ENCODE measurements at places on chromosomes 3 and 15.

DNA sequence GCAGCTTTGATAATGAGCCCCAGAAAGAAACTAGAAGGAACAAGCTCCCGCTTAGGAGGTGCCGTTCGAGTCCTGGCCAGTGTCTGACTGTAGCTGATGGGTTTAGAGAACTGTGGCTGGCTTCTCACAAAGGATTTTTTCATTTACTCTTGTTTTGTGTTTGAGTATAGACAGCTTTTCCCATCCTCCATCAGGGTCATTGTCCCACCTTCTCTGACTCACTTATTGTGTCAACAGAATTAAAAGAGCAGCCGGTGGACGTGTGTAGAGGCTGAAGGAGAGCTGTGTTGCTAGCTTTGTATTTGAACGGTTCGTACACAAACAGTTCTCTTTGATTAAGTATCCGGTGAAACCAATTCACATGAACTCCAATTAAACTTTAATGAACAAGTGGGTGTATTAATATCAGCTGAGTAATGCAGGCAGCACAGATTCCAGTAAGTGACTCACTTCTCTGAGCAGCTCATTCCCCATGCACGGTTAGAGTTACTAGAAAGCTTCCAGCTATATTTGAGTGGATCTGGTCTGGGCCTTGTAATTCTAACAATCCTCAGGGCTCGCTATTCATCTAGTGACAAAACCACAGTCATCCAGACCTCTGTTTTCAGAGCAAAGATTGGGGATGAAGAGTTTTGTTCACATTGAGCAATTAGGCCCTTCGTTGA lies 141.0 kb downstream of the LPP start:
- DNase-seq: no peak

DNA sequence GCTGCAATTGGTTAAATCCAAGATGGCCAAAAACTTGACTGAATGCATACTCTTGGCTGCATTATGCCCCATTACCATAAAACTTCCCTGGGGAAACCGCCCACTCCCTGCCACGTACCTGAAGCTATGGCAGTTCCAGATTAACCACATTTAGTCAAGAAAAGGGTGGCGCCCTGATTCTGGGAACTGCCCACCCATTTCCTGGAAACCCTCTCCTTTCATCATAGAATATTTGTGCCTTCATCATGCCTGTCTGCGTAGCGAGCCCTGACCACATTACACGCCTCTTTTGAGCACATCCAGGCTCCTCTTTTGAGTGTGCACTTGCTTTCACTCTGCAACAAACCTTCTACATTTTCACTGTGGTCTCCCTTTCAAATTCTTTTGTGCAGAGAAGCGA lies 5.2 kb downstream of the LINS1 start:
- DNase-seq: peak; percentile 33

DNA sequence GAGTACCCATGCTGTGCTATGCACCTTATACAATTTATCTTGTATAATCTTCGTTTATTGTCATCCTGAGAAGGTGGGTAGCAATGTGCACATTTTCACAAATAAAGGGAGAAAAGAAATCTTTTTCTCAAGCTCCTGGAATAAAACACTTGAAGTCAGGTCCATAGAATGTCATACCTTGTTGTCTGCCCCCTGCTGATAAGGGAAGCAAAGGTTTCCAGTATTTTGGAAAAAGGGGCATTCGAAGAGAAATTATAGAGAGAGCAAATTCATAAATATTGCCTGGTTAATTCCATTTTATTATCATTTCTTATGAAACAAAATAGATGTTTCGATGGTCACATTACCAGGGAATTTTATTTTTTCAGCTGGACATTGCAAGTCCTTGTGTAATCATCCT lies 277.8 kb downstream of the RAP2B start:
- DNase-seq: no peak

DNA sequence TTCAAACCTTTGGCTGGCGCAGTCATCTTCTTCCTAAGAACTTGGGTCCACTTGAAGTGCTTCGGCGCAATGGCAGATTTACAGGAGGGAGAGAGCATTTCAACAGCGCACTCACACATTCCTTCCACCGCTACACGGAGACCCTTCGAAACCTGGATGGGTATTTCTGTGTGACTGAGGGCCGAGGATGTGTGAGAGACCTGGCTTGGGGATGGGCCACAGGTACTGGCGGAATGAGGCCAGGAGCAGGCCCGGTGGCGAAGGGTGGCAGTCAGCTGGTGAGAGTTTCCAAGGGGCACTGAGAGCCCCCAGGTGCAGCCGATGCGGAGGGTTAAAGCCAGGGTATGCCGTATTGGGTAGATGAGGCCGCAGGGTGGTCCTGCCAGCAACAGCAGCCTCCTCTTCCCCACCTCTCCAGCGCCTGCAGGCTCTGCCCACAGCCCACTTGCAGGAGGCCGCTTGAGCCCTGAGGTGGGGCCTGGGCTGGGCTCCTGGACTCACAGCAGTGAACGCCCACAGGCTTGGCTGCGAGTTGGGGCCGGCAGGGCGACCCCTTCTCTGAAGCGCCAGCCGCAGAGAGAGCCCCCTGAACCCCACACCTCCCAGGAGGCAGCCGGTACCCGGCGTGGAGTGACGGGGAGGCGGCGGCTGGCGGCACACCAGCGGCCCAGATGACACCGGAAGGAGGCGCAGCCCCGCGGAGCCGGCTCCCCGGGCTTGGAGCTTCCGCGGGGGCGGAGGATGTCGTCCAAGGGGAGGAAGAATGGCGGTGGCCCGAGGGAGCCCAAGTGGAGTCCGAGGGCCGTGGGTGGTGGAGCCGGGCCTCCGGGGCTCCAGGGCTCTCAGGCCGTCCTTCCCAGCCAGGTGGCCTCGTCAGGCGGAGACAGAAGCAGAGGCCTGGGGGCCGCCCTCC lies 166.5 kb downstream of the NSMCE3 start:
- DNase-seq: no peak

DNA sequence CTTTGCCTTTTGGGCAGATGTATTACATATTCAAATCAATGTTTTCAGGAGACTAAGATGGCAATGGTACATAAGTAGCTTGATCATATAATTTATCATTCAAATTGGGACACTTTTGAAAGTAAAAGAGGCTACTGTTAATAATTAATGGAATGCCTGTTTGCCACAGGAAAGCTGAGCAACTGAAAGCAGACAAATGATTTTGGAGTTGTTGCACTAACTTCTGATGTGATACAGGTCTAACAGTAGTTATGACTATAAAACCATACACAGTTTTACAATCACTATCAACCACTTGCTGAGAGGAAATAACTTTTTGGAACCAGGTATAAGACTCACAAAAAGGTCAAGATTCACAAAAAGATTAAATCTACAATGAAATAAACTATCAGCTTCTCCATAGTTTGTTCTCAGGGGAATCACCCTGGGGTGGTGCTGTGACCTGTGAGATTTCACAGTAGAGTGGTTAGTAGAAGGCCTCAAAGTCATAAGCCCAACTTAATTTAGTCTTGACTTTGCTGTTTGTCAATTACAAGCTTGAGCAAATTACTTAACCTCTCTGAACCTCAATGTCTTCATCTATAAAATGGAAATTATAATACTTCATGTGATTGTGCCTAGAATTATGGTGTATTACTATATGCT lies 42.7 kb downstream of the HHLA2 start:
- DNase-seq: no peak

- DNase-seq: no peak
Measured at GRCh38 chr3:158267015-158267414, 157.1 kb downstream of the RSRC1 start.

- DNase-seq: no peak
Measured at GRCh38 chr15:63255489-63255990, 21.9 kb upstream of the APH1B start.

DNA sequence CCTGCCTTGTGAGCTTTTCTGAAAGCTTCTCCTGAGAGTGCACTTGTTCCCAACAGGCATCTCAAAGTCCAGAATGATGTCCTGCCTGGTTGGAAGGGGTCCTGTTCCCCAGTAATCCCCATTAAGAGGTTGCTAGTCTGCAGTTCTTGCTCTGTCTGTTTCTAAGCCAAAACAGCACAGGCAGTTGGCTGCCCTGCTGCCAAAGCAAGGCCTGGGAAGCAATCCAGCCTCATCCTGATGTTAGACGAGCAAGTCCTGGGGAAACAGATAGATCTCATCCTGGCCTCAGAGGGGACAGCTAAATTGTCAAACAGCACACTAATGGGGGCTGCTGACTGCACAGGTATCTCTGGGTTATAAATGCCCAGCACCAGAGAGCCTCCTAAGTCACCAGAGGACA lies 198.0 kb downstream of the EPHB1 start:
- no peak for DNase-seq

GRCh38 chr3:178231645-178232044 lies 304.6 kb upstream of the KCNMB2 start:
- no peak for DNase-seq

DNA sequence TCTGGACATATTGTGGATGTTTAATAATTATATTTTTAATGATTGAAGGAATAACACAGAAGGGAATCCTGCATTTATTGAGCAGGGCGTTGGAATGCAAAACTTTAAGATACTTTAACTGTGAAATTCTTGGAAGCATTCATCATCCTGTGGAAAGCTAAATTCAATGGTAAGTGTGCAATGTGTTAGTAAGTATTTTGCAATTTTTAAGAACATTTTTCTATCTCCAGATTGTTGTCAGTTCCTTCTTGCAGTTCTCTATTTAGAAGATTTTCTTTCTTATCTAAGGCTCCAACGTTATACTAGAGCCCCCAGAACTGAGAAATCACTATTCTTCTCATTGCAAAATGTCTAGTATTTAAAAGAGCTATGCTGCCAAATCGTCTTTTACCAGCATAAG lies 132.2 kb upstream of the TSC22D2 start:
- DNase-seq: no peak

- no peak for DNase-seq
Measured at GRCh38 chr3:115712871-115713270, 89.6 kb downstream of the GAP43 start.

DNA sequence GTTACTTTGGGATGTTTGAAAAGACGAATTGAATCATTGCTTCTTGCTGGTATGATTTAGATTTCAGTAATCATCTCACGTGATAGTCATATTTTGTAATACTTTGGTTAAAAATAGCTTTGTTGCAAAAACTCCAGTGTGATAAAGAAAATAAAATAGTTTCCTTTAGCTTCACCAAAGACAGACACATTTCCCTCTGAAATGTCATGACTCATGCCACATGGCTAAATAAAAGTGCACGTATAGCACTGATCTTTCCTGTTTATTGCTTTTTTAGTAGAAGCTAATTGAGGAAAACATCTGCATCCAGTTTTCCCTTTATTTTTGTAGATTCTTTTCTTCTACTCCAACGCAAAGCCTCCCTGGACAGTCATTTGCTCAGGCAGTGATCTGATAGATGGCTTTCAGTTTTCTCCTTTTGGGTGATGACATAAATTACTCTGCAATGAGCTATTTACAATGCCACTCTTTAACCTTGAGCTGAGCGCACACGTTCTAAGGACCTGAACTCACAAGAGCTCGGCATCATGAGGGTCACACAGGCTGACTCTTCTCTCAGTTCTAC lies 84.9 kb downstream of the ARNT2 start:
- no peak for DNase-seq

GRCh38 chr3:61030469-61031035 lies 220.7 kb downstream of the FHIT start:
- no peak for DNase-seq

DNA sequence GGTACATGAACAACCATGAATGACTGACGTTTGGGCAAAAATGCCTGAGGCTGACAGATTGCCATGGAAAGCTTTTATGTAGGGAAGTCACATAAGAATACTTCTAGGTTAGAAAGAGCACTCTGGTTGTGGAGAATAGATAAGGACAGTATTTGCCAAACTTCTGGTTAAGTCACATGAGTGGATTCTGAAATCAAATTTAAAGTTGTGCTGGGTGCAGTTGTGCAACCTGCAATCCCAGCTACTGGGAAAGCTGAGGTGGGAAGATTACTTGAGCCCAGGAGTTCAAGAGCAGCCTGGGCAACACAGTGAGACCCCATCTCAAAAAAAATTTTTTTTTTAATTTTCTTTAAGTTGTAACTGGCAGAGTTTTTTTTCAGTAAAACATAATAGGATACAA lies 7.2 kb upstream of the ZNF148 start:
- no peak for DNase-seq

GRCh38 chr3:20742903-20743552 lies 557.0 kb upstream of the SGO1 start:
- DNase-seq: no peak

DNA sequence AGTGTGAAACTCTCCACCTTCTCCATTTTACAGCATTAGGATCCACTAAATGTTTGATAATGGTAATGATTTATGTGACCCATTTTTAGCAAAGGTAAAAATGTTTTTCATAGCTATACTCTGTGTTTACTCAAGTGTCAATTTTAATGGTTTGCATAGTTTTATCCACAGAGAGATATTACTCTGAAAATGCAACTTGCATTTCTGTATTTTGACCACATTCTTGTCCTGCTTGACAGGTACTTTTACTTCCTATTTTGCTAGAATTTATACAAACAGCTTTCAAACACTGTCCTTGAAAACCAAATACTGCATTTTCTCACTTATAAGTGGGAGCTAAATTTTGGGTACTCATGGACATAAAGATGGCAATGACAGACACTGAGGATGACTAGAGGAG lies 62.9 kb downstream of the SERPINI1 start:
- DNase-seq: no peak
